LoVo (cell line): ENCODE measurements at places on chromosomes 12 and 14.

- no peak for DNase-seq
Observed at GRCh38 chr12:104510145-104510872, 53.6 kb downstream of the CHST11 start.

- no peak for DNase-seq
Observed at GRCh38 chr14:91349481-91350074, 68.0 kb downstream of the CCDC88C start.

DNA sequence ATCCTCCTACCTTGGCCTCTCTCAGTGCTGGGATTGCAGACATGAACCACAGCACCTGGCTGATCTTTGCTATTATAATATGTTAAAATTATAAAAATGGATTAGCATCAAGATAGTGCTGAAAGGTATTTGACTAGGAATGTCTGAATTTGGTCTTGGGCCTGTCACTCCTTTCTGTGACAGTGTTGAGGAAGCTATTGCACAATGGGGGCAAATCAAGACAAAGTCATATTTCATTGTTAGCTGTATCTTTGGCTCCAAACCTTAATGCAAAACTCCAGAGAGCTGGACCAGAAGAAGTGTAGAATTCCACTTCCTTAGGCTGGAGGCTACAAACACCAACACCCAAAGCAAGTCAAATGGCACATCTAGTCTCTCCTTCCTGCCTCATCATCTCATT, 42.2 kb downstream of the ZCRB1 start:
- DNase-seq, result no peak

- DNase-seq, result no peak
Observed at GRCh38 chr12:28232211-28232928, 42.1 kb downstream of the CCDC91 start.

DNA sequence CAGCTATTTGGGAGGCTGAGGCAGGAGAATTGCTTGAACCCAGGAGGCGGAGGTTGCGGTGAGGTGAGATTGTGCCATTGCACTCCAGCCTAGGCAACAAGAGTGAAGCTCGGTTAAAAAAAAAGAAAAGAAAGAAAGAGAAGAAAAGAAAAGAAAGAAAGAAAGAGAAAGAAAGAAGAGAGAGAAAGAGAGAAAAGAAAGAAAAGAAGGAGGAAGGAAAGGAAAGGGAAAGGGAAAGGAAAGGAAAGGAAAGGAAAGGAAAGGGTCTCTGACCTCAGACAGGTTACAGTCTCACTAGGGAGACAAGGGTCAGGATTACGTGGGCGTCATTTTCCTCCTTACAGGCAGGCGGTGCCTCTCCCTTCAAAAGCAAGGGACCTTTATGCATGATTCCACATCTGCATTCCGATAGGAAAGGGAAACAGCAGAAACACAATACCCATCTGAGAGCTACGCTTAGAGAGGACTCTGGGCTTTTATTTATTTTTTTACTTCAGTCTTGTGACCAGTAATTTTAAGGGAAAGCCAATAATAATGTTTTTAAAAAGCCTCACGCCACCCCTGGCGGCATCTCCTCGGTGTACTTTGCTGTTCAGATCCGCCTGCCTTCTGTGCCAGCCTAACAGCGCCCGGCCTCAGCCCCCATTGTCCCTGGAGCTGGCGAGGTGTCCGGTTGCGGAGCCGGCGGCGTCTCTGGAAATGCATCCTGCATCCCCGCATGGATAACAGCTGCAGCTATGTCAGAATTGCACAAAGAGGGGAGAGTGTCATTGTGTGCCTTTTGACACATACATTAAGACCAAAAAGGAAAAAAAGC, 945 bp upstream of the HIP1R start:
- peak; percentile 55 for DNase-seq

GRCh38 chr14:34678306-34678705, 36.1 kb downstream of the CFL2 start:
- no peak for DNase-seq

- no peak for DNase-seq
Observed at GRCh38 chr12:99609455-99610181, 37.9 kb upstream of the GARIN6 start.

GRCh38 chr14:50007123-50007903, 109.1 kb downstream of the VCPKMT start:
- DNase-seq, result peak; percentile 80

DNA sequence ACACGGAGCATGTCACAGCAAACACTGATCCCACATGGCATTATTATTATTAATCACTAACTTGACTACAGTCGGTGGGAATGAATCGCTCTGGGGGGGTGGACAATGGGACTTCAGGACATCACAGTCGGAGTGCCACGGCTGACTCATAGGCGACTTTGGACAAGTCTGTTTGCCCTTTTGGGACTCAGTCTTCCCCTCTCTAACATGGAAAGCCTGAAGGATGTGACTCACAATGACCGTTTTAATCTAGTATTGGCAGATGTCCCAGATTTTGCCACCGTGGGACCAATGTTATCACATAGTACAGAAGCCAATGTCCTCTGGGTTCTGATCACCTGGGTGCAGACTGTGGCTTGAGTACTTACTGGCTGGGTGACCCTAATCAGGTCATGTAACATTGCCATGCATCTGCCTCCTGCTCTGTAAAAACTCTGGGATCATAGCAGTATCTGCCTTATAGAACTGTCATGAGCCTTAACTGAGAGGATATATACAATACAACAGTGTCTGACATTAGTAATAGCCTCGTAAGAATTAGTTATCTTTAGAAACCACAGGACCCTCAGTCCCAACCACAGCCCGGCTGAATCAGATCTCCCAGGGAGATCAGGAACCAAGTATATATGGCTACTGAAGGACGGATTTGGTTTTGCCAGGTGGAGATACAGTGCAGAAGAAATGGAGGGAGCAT, 362.6 kb downstream of the BCL11B start:
- peak; percentile 84 for DNase-seq

DNA sequence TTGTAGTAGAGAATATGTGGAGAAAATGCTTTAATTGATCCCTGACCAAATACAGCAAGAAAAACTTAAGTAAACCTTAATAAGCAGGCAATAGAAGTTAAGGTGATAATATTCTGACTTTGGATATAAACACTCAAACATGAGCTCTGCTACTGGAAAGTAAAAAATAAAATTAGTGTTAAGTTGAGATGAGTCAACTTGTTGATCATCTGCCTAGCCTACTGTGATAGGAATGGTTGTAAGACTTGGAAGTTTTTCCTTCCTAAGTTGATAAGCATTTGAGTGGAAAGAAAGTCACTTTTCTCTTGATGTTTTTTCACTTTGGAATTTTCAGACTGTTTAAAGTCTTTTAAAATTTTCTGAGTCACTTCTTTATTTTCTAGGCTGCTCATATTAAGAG, 26.0 kb downstream of the ADIPOR2 start:
- no peak for DNase-seq

- no peak for DNase-seq
Observed at GRCh38 chr12:64192644-64193444, 29.3 kb downstream of the KICS2 start.

DNA sequence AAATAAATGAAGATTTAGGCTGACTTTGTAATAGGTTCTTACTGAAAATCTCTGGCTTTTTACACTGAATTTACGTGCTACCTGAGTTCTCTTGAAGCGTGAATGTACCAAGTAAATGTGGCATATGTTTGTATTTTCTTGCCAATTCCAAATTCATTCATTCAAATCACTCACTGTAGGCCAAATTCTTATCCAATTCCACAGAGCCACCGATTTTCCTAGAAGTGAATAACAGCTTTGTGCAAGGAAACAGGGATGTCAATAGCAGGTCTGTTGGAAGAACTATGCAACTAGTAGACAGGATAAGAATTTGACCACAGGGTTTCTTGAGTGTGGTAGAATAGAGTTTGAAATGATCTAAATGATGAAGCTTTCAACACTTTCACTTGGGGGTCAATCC, 86.8 kb downstream of the SOX5 start:
- DNase-seq, result no peak

DNA sequence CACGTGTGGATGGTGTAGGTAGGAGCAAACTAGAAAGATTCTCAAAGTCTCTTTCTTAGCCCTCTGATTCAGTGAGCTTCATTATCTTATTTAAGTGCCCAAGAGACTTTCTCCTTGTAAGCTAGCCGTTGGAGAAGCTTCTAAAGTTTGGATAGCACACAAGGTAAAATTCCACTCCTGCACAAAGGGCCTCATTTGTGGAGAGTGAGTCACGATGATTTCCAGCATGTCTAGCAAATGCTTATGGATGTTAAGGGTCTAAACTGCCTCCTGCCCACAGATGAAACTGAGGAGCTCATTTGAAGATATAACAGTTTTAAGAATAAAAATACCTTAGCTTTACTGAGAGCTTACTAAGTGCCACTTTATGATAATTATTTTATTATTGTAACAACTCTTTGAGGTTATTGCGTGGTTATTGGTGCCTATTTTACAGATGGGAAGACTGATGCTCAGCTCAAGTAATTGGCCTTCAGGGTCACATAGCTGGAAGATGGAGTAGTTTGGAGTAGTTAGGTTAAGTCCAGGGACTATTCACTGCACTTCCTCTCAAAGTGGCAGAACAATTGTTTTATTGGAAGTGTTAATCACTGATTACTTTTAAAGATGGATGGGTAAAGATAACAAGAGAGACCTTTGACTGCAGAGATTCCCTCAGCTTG, 78.7 kb upstream of the HIF1A start:
- DNase-seq, result no peak

- DNase-seq, result no peak
Observed at GRCh38 chr12:93199831-93200236, 177.9 kb upstream of the NUDT4 start.

GRCh38 chr14:51419685-51420084, 179.6 kb downstream of the TMX1 start:
- no peak for DNase-seq

- no peak for DNase-seq
Observed at GRCh38 chr12:68065687-68066086, 76.4 kb downstream of the IFNG-AS1 start.
